T-cell (primary cell): ENCODE measurements at places on chromosomes 12 and 14. TPM values are rescaled to one million over a fixed set of nuclear protein-coding genes. Genes with fewer than 3 reads are reported as not detected.

Gene NRXN3
- not detected for total RNA-seq

Gene TDRD9
- total RNA-seq = 0.56 TPM

Gene KCNH5
- not detected for total RNA-seq

DNA sequence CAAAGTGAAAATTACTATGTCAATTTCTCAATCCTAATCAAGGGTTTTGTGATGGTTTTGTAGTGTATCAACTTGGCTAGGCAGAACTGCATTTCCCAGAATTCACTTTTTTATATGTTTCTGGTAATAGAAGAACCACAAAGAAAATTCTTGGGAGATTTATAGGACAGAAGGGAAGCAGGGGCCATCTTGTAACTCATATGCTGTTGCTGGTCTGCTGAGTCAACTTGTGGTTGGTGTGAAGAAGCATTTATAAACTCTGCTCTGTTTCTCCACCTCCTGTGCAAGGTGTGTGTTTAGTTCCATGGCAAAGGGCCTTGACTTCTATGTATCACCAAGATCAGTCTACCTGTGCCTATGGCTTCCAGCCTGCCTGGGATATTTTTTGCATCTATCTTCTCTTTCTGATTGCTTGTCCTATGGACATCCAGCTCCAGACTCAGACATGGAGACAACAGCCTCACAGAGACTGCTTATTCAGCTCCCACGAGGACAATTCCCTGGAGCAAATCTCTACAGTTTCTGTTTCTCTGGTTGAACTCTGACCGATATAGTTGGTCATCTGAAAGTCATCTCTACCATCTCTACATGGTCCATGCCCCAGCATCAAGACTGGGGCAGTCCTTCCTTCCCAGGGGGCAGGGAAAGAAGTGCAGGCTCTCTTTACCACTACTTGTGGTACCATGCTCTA lies 364.3 kb upstream of the DDHD1 start:
- no peak overlapping the region for H3K27ac ChIP-seq
- no peak for DNase-seq
- H3K36me3 ChIP-seq = no peaks in the 10 kb centered on the region
- no peaks in the 10 kb centered on the region for H3K27me3 ChIP-seq

GRCh38 chr12:82486524-82487235 lies 128.4 kb downstream of the METTL25 start:
- no peak overlapping the region for H3K4me3 ChIP-seq
- no peak for DNase-seq
- no peaks in the 10 kb centered on the region for H3K36me3 ChIP-seq
- no peak overlapping the region for H3K27ac ChIP-seq
